WTC11 (cell line): ENCODE measurements at places on chromosomes 2 and 18. TPM values are rescaled to one million over a fixed set of nuclear protein-coding genes. Genes with fewer than 3 reads are reported as not detected.

DNA sequence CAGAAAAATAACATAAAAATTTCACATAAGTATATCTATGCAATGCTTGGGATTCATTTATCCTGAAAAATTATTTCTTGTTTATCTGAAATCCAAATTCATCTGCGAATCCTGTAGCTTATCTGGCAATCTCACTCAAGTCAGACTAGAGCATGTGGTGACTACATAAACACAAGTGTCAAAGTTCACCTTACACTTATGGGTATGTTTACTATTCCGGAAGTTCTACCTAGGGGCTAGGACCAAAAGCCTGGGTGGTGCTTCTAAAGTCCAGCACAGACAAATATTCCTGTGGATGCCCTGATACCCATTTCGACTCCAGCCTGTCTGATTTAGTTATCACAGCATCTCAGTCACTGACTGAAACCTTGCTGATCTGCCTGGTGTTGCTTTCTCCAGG lies 364.0 kb downstream of the METTL4 start:
- no peak for DNase-seq

GRCh38 chr2:175366815-175367214 lies 185.3 kb upstream of the ATP5MC3 start:
- DNase-seq, result peak; percentile 45

DNA sequence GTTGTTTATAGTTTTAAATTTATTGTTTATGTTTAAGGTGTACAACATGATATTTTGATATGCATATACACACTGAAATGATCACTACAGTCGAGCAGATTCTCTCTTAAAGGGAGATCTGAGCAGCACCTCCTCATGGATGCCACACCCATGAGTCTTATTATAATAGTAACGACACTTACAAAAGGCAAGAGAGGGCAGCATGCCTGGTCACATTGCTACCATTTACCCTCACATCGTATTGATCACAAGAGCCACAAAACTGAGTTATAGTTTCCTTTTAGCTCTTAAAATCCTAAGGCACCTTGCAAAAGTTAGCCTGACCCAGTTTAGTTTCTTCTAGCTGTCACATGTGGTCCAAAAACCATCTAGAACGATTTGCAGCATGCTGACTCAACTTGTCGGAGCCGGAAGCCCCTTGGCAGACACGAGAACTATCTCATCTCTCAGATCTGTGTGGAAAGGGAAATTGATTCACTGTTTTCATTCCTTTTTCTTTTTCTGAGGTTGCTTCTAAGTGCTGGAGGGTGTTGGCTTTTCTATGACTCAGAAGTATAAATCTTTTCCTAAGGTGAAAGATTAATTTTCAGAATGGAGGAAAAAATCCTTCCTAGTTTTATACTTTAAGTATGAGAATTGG lies 85.3 kb downstream of the CDC42EP3 start:
- no peak for DNase-seq

DNA sequence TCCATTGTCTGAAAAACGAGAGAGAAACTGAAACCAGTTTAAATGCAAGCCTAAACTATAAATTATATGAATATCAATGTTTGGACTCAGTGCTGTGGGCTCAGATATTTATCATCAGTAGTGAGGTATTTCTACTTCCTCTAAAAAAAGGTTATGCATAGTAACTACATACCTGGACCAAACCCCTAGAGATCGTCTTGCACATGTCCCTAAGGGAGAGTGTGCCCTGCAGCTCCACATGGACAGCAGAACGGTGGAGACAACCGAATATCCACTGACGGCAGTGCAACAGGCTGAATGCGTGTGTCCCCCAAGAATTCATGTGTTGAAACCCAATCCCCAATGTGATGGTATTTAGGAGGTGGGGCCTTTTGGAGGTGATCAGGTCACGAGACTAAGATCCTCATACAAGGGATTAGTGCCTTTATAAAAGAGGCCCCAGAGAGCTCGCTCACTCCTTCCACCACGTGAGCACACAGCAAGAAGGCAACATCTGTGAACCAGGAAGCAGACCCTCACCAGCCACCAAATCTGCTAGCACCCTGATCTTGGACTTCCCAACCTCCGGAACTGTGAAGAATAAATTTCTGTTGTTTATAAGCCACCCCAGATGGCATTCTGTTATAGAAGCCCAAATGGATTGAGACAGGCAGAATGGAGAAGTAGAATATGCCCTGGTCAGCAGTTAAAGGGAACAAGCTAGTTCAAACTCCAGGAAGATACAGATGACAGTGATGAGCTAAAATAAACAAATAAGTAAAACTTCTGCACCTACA lies 208.4 kb downstream of the ANAPC1 start:
- DNase-seq, result no peak

DNA sequence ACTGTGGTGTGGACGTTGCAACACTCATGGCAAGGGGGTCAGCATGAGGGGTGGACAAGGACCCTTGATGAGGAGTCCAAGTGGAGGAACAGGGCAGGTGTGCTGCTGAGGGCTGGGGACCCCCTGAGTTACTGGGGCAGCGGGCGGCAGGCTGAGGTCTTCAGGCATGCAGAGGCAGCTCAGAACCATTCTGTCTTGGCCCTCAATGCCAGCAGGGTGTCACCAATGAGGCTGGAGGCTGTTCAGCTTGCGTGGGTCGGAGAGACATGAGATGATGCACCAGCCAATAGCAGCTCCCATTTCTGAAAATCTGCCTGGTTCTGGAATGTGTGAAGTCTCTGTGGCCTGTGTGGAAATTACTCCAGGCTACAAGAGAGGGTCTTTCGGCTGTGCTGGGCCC lies 105.4 kb downstream of the INHBB start:
- no peak for DNase-seq

- no peak for DNase-seq
Measured at GRCh38 chr18:63617049-63617914, 26.8 kb downstream of the SERPINB4 start.

DNA sequence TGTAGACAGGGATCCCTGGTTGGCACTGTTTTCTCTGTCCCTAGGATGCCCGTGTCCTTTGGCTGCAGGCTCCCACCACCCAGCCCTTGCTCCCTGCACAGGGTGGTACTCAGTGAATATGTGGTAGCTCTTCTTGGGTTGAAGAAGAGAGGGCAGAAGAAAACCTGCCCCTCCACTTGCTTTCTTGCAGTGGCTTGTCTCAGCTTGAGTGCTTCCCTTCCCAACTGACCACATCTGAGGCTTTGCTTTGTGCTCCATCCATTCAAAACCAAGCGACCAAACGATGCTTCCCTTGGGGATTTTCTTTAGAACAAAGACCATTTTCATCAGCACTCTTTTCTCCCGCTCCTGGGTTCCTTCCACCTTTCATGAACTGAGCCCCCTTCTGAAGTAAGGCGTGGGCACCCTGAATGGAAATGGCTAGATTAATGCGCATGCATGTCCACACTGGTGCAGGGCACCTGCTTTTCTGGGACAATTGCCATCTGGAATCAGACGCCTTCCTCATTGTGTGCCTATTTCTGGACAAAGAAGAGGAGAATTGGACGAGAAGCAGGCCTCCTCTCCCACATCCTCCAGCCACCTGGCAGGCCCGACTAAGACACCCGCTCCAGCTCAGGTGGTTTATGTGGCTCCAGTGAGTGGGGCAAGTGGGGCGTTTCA lies 59.1 kb downstream of the ARL4C start:
- no peak for DNase-seq

DNA sequence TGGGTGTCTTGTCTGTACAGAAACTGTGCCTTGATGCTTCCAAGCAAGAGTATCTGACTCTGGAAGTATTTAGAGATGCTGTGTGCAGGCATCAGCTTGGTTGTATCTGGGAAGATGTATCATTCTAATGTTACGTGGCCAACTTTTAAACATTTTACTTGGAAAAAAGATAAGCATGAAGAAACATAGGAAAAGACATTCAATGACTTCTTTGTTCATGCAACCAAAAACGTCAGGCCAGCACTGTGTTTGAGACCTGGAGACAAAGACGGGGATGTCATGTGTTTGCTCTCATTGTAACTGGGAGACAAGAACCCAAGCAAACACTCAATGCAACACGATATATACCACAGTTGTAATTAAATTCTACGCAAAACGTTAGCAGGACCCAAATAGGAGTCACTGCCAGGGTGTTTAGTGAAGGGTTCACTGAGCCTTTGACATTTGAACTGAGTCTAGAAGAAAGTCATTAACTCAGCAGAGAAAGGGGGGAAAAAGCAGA lies 8.9 kb upstream of the SESTD1 start:
- no peak for DNase-seq

DNA sequence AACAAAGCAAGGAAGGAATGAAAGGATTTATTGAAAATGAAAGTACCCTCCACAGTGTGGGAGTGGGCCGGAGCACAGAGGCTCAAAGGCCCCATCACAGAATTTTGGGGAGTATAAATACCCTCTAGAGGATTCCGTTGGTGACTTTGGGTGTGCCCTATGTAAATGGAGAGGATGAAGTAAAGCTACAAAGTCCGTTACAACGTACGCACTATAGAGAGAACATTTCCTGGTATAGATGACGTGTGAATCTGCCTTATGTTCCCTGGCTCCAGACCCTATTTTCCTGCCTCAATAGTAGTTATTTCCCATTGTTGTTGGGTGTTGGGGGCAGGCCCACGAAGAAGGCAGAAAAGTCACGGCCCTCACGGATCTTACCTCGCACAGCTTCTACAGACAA lies 65.3 kb downstream of the GALR1 start:
- no peak for DNase-seq

The LBX2 gene
- 1.0 to 1.8 TPM (median 1.8 TPM) in 3 replicates for total RNA-seq

The ESPNL gene
- total RNA-seq, result 1.1 to 1.4 TPM (median 1.1 TPM) in 3 replicates

The OR6B2 gene
- total RNA-seq, result not detected in 3 replicates

The C2orf15 gene
- 6.0 to 7.0 TPM (median 6.1 TPM) in 3 replicates for total RNA-seq

The TTC32 gene
- 9.9 to 10.6 TPM (median 10.0 TPM) in 3 replicates for total RNA-seq

The RAB6C gene
- 0.07 to 0.09 TPM (median 0.07 TPM) in 3 replicates for total RNA-seq
